T-helper 9 cell (primary cell): ENCODE measurements at places on chromosomes 1 and 21.

DNA sequence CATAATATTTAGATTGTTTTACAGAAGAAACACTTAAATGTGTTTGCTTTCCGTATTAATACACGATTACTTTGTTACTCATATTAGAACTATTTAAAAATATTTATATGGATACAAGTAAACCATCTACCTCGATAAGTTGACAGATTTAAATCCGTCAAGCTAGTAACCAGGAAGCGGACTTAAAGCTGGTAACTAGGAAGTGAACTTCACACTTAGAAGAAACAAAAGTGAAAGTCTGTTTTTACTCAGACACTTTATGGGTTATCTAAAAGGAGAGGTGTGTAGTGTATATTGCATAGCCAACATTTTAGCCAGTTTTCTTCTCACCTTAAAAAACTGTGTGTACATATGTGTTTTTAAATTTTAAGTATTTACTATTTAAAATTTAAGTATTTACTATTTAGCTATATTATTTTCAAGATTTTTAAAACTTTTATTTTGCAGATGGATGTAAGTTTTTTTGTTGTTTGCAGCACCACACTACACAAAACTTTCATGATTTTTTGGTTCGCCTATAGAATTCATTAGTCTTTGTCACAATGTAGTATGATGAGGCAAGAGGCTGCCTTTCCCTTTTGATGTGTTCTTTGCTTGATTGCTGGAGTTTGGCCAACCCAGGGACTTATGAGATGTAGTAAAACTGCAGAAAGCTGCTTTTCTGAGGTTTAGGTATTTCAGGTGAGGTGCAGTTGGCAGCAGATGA is 2.7 kb downstream of the USP25 start:
- DNase-seq: no peak

GRCh38 chr1:1237874-1238701 is 6.1 kb downstream of the B3GALT6 start:
- no peak for DNase-seq

- no peak for DNase-seq
These were observed 14.0 kb downstream of the NAV1 start for GRCh38 chr1:201552941-201553351.

DNA sequence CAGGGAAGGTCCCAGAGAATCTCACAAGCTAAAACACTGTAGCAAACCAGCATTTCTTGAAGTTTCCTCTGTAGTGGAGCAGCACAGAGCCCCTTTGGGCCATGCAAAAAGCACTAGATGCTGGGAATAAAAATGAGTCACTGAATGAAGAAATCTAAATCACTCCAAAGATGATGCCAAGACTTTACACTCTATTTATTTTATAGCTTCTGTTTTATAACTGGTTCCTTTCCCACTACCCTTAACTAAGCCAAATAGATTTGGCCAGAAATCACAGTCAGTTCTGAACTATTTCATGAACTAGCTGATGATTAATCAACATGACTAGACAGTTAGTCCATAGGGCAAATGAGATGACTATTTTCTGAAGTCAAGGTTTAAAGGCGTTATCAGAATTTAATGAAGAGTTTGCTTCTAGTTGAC is 89.5 kb downstream of the SCMH1 start:
- DNase-seq: no peak

GRCh38 chr21:43933680-43934079 is 68.7 kb downstream of the AGPAT3 start:
- no peak for DNase-seq
